ENCODE measurements at places on chromosomes 4 and X. TPM values are rescaled to one million over a fixed set of nuclear protein-coding genes. Genes with fewer than 3 reads are reported as not detected.

GRCh38 chr4:139243448-139244365 lies 36.3 kb downstream of the MGARP start:
- no peak for ATAC-seq

DNA sequence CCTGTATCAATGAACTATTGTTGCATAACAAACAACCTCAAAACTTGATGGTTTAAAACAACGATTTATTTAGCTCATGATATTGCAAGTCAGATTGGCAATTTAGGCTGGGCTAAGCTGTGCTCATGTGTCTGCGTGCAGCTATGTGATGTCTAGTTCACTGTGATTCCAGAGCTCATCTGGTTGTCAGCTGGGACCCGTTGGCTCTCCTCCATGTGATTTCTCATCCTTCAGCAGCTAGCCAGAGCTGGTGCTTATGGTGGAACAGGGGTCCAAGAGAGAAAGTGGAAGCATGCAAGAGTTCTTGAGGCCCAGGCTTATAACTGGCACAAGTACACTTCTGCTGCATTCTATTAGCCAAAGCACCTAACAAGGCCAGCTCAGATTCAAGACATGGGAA lies 28.8 kb upstream of the TRPC3 start:
- peak; percentile 45 for ATAC-seq

DNA sequence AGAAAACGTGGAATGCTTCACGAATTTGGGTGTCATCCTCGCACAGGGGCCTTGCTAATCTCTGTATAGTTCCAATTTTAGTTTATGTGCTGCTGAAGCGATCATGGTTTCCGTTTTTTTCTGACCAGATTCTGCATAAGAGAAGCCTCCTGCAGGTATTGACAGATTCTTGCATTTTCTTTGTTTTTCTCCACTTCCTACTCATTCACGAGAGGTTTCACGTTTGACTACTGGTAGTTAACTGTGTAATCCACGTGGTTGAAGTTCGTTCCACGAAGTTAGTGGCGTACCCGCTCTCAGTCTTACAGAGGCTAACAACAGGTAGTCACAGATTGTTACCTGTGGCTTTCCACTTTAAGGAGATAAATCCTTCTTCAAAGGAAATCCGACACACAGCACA lies 12.1 kb upstream of the TRIML2 start:
- ATAC-seq = no peak

GRCh38 chrX:133533249-133533648 lies 118.0 kb upstream of the GPC4 start:
- no peak for ATAC-seq

- ATAC-seq = no peak
These were observed 85.5 kb downstream of the BCOR start for GRCh38 chrX:40012039-40012867.

The SPRY1 gene
- 3.0 TPM for total RNA-seq
